ENCODE measurements at places on chromosomes 6 and 20. TPM values are rescaled to one million over a fixed set of nuclear protein-coding genes. Genes with fewer than 3 reads are reported as not detected.

DNA sequence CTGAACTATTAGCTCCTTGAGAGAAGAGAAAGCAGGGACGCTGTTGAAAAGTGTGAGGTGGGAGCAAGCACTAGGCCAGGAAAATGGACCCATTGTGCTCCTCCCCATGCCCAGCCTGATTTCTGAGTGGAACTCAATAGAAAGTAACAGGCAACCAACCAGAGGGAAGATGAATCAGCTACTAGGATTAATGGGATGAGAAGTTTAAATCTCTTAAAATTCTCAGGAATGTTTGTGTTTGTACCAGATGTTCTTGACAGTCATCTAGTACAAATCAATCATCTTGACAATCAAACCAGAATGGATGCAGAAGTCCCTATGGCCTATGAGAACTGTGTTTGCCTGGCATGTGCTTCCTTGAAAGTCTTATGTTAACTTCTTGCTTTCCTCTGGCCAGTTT lies 48.9 kb downstream of the HDDC2 start:
- no peak for DNase-seq
- no peaks in the 10 kb centered on the region for H3K4me1 ChIP-seq
- 0 out of 2 replicates have a peak, but pooled peaks cover 3% of the 10 kb centered on the region for H3K27me3 ChIP-seq
- H3K36me3 ChIP-seq = no peaks in the 10 kb centered on the region

DNA sequence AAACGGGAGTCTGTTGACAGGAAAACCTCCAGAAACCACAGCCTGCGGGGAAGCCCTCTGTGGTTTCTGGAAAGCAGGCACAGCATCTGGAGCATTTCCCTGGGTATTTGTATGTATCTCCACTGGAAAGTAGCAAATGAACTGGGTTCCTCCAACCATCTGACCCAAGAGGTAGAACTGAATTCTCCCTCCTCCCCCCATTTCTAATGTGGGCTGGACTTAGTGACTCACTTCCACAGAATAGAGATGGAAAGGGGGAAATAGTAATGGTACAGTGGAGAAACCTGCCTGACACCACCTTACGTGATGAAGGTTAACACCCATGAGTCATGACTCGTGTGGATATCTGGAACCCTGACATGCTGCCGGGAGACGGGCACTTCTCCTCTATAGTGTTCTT lies 51.9 kb upstream of the XRN2 start:
- DNase-seq = no peak
- H3K4me3 ChIP-seq = no peak overlapping the region
- no peaks in the 10 kb centered on the region for H3K4me1 ChIP-seq
- H3K36me3 ChIP-seq = no peaks in the 10 kb centered on the region
- no peak overlapping the region for H3K27ac ChIP-seq
- no peaks in the 10 kb centered on the region for H3K27me3 ChIP-seq

DNA sequence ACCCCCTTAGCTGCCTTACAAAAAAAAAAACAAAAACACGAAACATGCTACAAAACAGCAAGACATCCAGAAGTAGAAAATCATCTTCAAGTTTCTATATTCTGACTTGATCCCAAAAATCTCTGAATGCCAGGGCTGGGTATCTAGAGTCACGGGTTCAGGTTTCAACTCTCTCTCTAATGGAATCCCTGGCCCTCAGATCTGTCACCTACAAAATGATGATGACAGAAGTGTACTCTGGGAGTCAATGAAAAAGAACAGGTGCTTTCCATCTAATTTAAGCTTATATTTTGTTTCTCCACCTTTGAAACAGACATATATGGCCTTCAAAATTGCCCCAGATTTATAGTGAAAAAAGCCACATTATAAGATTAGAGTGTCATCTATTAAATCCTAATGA lies 18.3 kb downstream of the RTN4IP1 start:
- peaks cover 3% of the 10 kb centered on the region for H3K36me3 ChIP-seq
- H3K27me3 ChIP-seq = no peaks in the 10 kb centered on the region
- no peak overlapping the region for H3K27ac ChIP-seq
- no peak for DNase-seq
- H3K4me3 ChIP-seq = no peak overlapping the region

DNA sequence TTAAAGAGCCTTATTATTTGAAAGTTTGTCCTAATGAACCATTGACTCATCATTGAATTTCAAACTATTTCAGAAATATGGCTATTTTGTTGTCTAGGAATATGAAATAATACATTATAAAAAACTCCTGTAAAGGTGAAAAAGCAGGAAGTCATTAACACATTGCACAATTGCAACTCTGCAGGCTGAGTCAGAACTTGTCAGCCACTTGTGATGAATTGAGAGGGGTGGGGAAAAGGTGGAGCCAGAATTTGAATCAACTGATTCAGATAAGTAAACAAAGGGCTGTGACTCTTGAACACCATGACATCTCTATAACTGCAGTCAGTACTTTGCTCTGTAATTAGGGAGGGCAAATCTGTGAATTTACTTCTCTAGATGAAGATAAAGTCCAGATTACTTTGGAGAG lies 6.0 kb downstream of the C6orf141 start:
- no peak for DNase-seq
- H3K4me1 ChIP-seq = no peaks in the 10 kb centered on the region
- H3K36me3 ChIP-seq = no peaks in the 10 kb centered on the region
- no peak overlapping the region for H3K4me3 ChIP-seq
- H3K27me3 ChIP-seq = peaks cover 12% of the 10 kb centered on the region

- H3K4me1 ChIP-seq = peaks cover 4% of the 10 kb centered on the region
- no peak within 1 kb of the TSS for H3K4me3 ChIP-seq
- H3K27me3 ChIP-seq = no peaks in the 10 kb centered on the region
These were observed at the start of gene GPLD1 for GRCh38 chr6:24489470-24489869. TSS of gene GPLD1 (minus strand) at chr6:24489578. CDS start at chr6:24489511, 67 bp downstream.

DNA sequence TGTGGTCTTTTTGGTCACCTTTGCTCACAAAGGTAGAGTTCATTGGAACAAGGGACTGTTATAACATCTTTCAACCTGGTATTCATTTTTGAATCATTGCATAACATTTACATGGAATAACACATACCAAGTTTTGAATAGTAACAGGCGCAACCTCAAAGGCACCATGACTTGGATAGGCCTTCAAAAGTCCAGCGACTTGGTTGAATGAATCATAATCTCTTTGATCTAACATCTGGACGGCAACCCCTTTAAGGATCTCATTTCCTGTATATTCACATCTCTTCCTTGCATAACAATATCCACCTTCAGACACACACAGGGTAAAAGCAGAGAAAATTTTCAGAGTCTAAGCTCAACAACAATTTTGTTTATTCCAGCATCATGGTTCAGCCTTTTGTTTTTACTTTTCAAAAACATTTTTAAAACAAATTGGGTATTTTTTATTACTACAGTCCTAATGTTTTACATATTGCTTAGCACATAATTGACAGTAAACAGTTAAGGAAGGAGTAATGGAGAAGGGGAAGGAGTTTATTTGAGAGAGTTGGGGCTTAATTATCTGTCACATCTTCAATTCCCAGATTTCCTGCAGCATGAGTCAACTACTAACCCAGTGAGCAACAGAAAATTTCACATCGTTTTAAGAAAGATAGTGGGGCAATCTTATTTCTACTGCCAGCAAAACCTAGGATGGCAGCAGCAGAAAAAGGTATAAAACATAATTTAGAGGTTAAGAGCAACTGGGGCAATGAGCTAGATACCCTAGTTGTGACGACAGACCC lies 41.8 kb upstream of the F13A1 start:
- H3K4me1 ChIP-seq = no peaks in the 10 kb centered on the region
- H3K36me3 ChIP-seq = no peaks in the 10 kb centered on the region
- H3K27ac ChIP-seq = no peak overlapping the region
- DNase-seq = no peak
- peaks cover 3% of the 10 kb centered on the region for H3K27me3 ChIP-seq

DNA sequence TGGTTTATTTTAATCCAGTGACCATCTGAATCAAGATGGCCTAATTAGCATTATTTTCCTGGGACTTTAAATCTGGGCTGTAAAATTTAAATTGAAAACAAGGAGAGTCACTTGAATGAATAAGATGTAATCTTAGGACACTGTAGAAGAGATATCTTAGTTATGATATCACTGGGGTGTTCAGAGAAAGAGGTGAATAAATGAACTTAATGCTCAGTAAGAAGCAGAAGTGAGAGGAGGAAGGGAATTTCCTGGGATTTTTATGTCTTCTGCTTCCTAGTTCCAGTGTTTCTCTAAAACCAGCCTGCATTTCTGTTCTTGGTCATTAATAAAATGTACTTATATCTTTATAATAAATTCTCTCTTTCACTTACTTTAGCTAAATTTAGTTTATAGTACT lies 136.8 kb upstream of the PTPRK start:
- H3K36me3 ChIP-seq = no peaks in the 10 kb centered on the region
- peak overlapping the region; percentile 94 for H3K27ac ChIP-seq
- no peak overlapping the region for H3K4me3 ChIP-seq
- no peaks in the 10 kb centered on the region for H3K27me3 ChIP-seq

DNA sequence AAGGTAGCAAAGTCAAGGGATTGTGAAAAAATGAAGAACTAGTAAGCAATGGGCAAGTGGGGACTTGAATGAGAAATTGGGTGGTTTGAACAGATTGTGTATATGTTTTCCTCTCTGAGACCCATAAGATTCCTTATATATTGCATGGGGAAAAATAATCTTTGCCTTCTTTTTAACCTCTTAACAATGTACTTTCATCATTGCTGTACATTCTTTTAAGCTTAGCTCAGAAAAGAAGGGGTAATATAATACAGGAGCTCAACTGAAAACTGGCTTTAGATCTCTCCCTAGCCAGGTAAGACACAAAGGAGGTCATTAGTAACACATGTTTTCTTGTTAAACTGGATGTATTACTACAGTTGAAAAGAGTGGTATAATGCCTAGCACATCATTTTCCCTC lies 287.2 kb downstream of the RNF144B start:
- H3K27ac ChIP-seq = no peak overlapping the region
- no peaks in the 10 kb centered on the region for H3K27me3 ChIP-seq
- no peak overlapping the region for H3K4me3 ChIP-seq
- H3K36me3 ChIP-seq = no peaks in the 10 kb centered on the region

DNA sequence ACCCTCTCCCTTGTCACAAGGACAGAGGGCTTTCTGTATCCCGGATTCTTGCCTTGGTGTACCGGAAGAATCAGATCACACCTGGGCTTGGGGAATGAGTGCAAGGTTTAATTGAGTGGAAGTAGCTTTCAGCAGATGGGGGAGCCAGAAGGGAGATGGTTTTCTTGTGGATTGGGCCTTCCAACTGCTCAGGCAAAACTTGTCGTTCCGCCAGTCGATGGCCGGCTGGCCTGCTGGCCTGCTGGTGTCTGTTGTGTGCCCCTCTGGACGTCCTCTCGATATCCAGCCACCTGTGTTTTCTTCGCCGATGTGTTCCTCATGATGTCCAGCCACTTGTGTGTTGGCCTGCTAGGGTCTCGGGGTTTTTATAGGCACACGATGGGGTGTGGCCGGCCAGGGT lies 168.1 kb downstream of the CDKAL1 start:
- no peaks in the 10 kb centered on the region for H3K36me3 ChIP-seq
- H3K4me3 ChIP-seq = no peak overlapping the region

DNA sequence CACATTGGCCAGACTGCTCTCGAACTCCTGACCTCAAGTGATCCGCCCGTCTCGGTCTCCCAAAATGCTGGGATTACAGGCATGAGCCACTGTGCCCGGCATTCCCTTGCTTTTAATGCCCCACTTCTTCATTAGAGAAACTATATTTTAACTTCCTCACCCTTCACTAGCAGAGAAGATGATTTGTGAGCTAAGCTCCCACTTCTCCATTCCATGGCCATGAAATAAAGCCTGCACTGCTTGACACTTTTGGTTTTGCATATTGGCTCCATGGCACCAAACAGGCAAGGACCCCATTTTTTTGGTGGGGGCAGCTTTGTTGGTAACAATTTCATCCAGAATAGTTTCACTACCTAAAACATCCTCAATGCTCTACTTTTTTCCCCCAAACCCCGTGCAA lies 145.3 kb downstream of the TFAP2B start:
- no peak for DNase-seq
- H3K27ac ChIP-seq = no peak overlapping the region
- H3K4me3 ChIP-seq = no peak overlapping the region
- no peaks in the 10 kb centered on the region for H3K36me3 ChIP-seq
- no peaks in the 10 kb centered on the region for H3K4me1 ChIP-seq
- H3K27me3 ChIP-seq = no peaks in the 10 kb centered on the region

GRCh38 chr6:105746130-105746505 lies 340.0 kb upstream of the PRDM1 start:
- H3K36me3 ChIP-seq = no peaks in the 10 kb centered on the region
- H3K27me3 ChIP-seq = no peaks in the 10 kb centered on the region
- no peak for DNase-seq
- H3K4me3 ChIP-seq = no peak overlapping the region

DNA sequence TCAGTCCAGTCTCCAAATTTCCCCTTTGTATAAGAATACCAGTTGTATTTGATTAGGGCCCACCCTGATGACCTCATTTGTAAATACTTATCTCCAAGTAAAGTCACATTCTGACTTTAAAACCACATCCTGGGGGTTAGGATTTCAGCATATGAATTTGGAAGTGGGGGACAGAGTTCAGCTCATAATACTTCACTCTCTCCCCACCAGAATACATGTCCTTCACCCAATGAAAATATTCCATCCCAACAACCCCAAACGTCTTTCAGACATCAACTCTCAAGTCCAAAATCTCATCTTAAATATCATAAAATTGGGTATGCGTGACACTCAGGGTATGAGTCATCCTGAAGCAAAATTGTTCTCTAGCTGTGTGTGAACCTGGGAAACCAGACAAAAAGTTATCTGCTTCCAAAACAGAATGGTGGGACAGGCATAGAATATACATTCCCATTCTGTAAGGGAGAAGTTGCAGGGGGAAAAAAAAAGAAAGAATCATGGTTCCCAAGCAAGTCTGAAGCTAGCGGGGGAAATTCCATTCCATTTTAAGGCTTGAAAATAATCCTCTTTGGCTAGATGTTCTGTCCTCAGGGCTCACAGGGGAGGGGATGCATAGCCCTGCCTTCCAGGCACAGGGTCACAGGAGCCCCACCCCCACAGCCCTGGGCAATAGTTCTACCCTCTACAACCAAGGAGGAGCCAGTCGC lies 113.9 kb downstream of the ADAT2 start:
- DNase-seq = no peak
- H3K4me1 ChIP-seq = no peaks in the 10 kb centered on the region
- no peaks in the 10 kb centered on the region for H3K27me3 ChIP-seq
- H3K36me3 ChIP-seq = no peaks in the 10 kb centered on the region
- H3K4me3 ChIP-seq = no peak overlapping the region
- peak overlapping the region; percentile 79 for H3K27ac ChIP-seq

Gene WFDC10B
- polyA plus RNA-seq = not detected

Gene KIF25
- polyA plus RNA-seq = not detected

Gene PI3
- not detected for polyA plus RNA-seq

Gene PRDM1
- polyA plus RNA-seq = 4.0 TPM

Gene NR2E1
- not detected for polyA plus RNA-seq

Gene ZSCAN31
- 1.9 TPM for polyA plus RNA-seq

Gene CEP43
- 7.5 TPM for polyA plus RNA-seq

Gene RIPOR3
- 1.2 TPM for polyA plus RNA-seq

Gene RGS17
- 1.3 TPM for polyA plus RNA-seq

Gene ALDH8A1
- 0.25 TPM for polyA plus RNA-seq

Data from SK-N-SH (cell line).